Muscle of arm (tissue), 14 donors: ENCODE measurements at places on chromosomes 4 and X.

- no peak for DNase-seq
Observed at GRCh38 chrX:132968296-132968949, 10.0 kb upstream of the HS6ST2 start.

GRCh38 chr4:140691369-140691768 lies 64.8 kb downstream of the TBC1D9 start:
- no peak for DNase-seq

DNA sequence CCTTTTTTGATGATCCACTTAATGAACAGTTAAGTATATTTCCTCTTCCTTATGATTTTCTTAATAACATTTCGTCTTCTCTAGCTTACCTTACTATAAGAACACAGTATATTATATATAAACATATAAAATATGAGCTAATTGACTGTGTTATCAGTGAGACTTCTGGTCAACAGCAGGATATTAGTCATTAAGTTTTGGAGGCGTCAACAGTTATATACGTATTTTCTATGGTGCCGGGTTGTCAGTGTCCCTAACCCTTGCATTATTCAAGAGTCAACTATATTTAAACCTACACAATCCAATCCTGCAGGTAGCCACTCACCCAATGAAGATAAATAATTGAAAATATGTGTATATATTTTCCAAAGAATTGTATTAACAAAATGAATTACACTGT lies 88.0 kb downstream of the NR3C2 start:
- no peak for DNase-seq

DNA sequence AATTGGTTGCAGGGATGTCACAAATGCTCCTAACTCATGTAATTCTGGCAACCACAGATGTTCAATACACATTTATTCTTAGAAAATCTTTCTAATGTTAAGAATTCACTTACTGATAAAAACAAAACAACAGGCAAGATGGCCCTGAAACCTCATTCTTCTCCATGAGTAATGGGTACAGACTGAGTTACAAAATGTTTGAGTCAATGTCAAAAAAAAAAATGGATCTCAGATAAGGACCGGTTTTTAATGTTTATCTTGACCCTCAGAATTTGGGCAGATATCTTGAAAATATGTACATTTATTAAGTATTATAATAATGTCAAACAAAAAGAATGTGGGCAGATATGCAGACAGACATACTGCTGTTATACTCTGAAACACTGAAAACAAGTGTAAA lies 1.8 kb upstream of the SULT1E1 start:
- DNase-seq: no peak

GRCh38 chr4:143156853-143157252 lies 27.9 kb upstream of the USP38 start:
- DNase-seq: no peak

- no peak for DNase-seq
Observed at GRCh38 chr4:27720010-27720766, 859.5 kb downstream of the STIM2 start.

DNA sequence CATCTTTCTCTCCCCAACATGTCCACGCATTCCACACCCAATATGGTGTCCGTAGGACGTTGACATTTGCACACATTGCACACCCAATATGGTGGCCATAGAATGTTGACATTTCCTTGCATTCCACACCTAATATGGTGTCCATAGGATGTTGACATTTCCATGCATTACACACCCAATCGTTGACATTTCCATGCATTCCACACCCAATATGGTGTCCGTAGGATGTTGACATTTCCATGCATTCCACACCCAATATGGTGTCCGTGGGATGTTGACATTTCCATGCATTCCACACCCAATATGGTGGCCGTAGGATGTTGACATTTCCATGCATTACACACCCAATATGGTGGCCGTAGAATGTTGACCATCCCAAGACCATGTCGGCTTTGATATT lies 88.4 kb upstream of the SHOX start:
- no peak for DNase-seq

DNA sequence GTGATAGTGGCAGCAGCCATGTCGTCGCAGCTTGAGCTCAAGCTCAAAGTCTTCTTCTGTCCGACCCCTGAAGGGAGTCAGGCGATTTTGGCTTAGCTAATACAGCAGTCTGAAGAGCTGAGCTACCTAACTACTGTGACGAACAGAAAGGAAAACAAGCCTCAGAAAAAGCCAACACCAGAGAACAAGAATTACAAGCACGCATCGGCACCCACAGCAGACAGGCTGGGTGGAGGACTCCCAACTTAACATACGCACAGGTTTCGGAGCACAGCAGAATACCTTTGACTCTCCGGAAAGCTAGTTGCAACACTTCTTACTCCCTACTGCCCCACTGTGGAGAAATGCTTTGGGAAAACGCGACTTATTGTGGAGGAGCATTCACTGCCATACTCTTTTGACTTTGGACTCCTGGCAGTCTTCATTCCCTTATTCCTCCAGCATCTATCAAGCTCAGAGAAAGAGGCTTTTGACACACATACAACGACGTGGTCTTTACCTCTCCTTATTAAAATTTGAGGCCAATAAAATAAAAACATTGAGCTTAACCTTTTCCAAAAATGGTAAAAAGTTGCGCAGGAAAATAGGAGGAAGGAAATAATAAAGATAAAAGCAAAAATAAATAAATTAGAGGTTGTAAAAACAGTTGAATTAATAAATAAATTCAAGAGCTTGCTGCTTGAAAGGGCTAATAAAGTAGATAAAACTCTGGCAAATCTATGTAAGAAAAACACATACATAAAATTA lies 41.3 kb upstream of the GPC3 start:
- peak; percentile 64 for DNase-seq

DNA sequence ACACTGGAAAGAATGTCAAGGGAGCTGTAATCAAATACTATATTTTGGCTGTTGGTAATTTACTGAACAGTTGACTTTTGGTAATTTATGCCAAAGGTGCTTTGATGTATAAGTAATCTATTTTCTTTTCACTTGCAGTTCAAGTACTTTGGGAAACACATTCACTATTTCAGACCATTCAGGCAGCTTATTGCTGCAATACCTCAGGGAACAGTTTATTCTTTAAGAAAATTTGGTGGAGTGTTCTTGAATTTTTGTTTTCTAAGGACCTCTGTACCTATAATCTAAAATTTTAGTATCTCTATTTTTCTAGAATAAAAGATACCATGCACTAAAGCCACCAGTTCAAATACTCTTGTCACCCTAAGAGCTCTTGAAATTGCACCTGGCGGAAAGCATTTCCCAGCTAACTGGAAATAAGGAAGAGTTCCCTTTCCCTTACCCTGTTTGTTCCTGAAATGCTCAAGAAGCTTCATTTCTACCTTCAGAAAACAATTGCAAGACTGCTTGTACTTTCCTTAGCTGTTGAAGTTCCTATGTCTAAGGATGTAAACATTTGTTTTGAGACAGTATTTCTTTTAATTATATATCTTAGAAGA lies 633.5 kb upstream of the FAT1 start:
- DNase-seq: no peak

- no peak for DNase-seq
Observed at GRCh38 chr4:78441756-78442155, 109.8 kb upstream of the ANXA3 start.

DNA sequence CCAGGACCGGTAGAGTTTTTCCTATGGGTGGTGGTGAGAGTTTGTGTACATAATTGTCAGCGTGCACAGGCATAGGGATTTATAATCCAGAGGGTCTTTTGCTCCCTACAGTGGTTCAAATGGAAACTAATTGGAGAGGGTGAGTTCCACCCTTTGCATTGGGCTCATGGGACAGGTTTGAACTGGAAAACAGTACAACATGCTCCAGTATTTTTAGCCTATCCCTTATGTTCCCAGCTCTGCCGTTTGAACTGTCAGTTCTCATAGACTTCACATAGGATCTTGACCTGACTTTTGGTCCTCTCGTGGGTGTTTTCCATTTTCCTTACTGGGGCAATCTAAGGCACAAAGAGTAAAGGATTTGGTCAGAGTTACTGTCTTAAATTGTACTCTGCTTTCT lies 31.8 kb downstream of the FHL1 start:
- DNase-seq: no peak

GRCh38 chr4:147633113-147633512 lies 15.9 kb downstream of the TMEM184C start:
- no peak for DNase-seq

GRCh38 chr4:123501733-123502132 lies 105.1 kb downstream of the SPRY1 start:
- no peak for DNase-seq

GRCh38 chrX:150203248-150203645 lies 159.9 kb upstream of the MAMLD1 start:
- no peak for DNase-seq

- no peak for DNase-seq
Observed at GRCh38 chr4:185261946-185262345, 52.5 kb downstream of the SNX25 start.

DNA sequence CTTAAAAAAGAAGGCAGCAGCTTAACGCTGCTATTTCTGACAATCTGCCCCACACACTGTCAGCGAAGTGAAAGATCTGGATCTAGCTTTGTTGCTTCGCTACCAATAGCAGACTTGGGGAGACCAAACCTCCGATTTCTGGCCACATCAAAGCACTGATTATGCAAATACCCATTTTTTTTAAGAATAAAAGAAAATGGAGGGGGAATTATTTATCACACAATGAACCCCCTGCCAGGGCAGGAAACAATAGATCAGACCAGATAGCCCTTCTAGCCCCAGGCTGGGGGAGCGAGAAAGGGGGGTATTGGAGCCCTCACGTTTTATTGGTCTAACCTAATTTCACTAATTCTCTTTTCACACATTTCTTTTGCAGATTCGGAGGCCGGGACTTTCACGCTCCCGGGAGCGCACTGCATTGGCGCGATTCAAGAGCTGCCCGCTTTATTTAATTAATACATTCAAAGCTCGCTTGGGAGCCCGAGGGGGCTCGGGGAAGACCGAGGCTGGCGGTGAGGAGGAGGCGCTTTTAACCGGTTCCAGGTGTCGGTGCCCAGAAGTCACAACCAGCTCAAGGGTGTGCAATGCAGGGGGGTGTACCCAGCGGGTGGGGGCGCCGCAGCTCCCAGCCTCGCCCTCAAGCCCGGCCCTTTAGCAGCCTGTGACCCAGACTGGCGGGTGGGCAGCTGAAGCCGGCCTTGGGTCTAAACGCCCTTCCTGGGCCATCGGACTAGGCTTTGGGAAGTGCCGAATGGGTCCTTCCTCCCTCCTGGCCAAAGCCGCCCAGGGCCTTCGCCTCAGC lies 5.5 kb downstream of the NEUROG2 start:
- peak; percentile 3 for DNase-seq

- DNase-seq: peak; percentile 34
Observed at GRCh38 chr4:139419388-139419914, 34.5 kb upstream of the RAB33B start.

DNA sequence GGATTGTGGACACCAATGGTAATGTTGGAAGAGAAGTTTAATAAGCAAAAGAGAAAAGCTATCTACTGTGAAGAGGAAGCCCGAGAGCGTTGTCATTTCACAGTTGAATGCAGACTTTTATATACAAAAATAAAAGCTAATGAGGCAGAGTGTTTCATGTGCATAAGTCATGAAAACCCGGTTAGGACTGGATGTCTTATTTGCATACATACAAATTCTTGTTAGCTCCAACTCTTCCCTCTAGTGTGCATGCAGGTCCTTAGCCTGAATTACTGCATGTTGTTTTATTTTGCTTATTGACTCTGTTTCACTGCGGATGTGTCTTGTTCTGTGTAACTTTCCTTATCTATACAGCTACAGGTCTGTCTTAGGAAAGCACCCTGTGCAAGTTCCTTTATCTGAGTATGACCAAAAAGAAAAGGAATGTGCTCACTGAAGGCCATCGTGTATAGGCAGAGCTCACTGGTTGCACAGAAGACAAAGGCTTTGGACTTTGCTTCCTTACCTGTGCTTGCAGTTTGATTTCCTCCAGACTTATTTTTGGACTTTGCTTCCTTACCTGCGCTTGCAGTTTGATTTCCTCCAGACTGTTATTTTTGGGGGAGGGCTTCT lies 25.1 kb upstream of the UGT2B11 start:
- DNase-seq: no peak
